Tongue (tissue), 3 donors: ENCODE measurements at places on chromosomes 12 and 14.
A peak's percentile ranks its signal among the peaks of the same experiment; 100 is the strongest.

GRCh38 chr12:11749943-11750690 lies 100.6 kb downstream of the ETV6 start:
- DNase-seq, result no peak

GRCh38 chr14:73661872-73662271 lies 17.1 kb downstream of the DNAL1 start:
- peak; percentile 30 for DNase-seq

- DNase-seq, result peak; percentile 46
Measured at GRCh38 chr14:63614679-63615363, 26.9 kb downstream of the WDR89 start.

- peak; percentile 91 for DNase-seq
Measured at GRCh38 chr12:57894399-57895292, 46.7 kb upstream of the ATP23 start.
